ENCODE measurements at places on chromosomes 2 and 18. TPM values are rescaled to one million over a fixed set of nuclear protein-coding genes. Genes with fewer than 3 reads are reported as not detected.

TXNDC2 gene
- 0.08 TPM for polyA plus RNA-seq

CCDC141 gene
- 0.24 TPM for polyA plus RNA-seq

SERPINB10 gene
- 0.38 TPM for polyA plus RNA-seq

C2orf72 gene
- polyA plus RNA-seq = 4.0 TPM

DNA sequence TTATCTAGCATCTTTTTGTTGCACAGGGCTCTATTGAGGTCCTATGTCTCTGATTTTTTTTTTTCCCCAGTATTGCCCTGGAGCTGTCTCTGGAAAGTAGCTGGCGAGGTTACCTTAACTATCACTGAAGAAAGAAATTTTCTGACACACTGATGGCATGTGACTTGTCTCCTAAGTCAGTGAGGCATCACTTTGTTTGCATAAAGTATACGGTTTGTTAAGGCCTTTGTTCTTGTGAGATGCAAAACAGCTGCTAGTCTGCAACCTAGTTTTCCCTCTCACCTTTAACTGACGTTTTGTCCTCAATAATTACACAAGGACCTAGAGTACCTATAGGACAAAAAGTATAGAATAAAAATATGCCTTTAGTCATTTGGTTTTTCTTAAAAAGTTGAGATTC lies 41.8 kb downstream of the UBXN4 start:
- DNase-seq = no peak

- no peak for DNase-seq
These were observed 47.1 kb upstream of the ASB18 start for GRCh38 chr2:236311286-236311685.

DNA sequence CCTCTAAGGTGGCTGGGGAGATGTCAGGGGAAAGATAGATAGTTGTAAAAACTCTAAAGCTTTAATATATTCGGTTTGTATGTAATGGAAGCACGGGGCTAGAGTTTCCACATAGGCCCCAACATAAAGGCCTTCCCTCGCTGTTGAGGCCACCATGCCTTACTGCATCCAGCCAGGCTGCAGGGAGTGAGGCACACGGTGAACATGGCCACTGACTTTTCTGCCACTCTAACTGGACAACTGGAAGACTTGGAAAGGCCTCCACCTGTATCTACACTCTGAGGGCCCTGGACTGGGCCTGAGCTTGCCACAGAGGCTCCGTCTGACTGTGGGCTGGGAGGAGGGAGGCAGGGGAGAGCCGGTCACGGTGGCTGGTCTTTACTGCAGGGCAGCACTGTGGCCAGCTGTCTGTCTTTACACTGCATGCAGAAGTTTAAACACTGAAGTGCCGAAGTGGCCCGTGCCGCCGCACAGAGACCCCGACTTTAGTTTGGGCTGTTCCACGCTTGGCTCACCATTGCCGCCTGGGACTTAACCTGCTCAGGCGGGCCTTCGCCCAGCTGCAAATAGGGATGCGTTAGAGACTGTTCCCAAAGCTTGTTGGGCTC lies 66.7 kb downstream of the EMILIN2 start:
- DNase-seq = no peak

DNA sequence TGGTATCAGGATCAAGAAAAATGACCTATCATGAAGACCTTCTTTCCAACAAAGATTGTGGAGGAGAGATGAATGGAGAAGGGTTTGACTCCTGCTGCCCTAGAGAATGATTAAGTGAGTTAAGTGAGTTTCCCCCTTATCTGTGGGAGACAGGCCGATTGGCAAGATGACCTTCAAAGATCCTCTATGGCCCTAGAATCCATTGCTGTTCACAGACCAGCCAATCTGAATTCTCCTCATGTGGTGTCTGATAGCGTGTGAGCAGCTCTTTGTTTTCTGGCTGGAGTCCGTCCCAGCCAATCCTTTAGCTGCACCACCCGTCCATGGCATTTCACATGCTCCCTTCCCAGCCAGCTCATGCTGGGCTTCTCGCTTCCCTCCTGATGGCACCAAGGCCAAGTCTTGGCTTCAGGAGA lies 79.4 kb downstream of the MARCHF4 start:
- DNase-seq = no peak

DNA sequence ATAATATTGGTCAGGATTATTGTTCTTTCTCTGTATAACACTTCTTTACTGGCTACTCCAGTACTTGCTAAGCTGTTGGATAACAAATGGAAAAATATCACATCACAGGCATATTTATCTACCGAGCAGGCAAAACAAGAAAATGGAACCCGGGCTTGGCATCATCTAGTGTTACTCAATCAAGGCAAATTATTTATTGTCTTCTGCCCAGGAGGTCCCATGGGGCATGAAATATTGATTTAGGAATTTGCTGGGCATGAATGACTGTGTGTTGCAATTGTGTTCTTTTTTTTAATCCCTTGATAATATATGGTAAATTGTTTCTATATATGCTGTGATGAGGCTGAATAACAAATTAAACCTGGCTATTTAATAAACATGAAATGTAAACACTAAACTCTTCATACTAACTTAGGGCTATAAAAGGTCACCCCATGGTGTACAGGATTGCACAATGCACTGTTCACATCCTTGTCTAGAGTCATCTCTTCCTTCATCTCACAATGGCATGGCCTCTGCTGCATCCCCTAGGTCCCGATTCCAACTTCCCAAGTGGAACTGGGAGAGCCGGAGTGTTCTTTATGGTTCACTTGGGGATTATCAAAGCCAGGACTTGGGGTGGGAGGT lies 2.2 kb upstream of the PARD3B start:
- no peak for DNase-seq

- DNase-seq = no peak
These were observed 961.4 kb downstream of the DSC3 start for GRCh38 chr18:30081122-30081521.

DNA sequence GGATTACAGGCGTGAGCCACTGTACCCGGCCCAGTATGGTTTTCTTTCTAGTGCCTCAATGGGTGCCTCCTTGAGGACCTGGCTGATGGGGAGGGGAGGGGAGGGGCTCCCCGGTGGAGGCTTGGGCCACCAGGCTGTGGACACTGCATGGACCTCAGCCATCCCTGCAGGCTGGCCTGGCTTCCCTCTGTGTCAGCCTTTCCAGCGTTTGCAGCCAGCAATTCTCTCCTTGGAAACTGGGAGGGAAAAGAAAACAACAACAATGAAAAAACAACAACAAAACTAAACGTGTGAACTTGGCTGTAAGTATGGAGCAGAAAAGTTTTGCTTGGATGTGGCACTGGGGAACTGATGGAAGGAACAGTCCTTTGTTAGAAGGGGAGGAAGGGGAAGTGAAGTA lies 159.3 kb downstream of the GLI2 start:
- DNase-seq = no peak

GRCh38 chr2:23924589-23925359 lies 2.1 kb downstream of the ATAD2B start:
- DNase-seq = no peak
